ENCODE measurements at places on chromosomes 16 and 17.

DNA sequence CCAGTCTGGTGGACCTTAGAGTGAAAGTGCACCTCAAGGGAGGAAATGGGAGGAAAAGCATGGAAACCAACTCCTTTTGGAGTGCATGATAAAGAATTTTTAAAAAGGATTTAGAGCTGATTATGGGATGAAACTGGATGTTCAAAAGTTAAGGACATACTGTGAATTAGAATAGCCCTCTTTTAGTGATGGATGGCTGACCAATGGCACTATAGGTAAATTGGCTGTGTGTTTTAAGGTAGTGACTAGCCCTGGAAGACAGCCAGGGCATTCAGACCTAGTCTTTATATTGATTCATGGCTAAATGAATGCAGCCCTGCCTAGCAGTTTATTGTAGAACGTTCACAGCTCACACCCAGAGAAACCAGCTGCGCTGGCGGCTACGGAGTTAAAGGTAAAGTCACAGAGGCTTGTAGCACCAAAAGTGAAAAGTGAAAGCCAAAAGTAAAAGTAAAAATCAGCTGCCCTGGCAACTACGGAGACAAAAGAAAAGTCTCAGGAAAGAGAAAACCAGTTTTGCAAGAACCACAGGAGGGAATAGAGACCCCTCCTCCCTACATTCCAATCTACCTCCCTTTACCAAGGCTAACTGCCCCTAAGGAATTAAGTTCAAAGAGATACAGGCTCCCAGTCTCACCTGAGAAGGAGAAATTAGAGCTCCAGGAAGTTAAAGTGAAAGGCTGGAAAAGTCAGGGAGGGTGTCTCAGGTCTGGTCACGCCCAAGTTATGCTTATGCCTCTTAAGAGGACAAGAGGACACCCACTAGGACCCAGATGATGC lies 21.8 kb downstream of the ACSM1 start:
- DNase-seq = peak; percentile 46

GRCh38 chr17:37465069-37465616 lies 24.5 kb upstream of the DUSP14 start:
- DNase-seq = peak; percentile 23

GRCh38 chr17:9456330-9456729 lies 119.3 kb downstream of the STX8 start:
- DNase-seq = no peak

GRCh38 chr17:40956401-40957254 lies 10.1 kb downstream of the KRT39 start:
- peak; percentile 35 for DNase-seq
